ENCODE measurements at places on chromosomes 5 and 9.

GRCh38 chr5:154373729-154374179 lies 72.0 kb upstream of the SAP30L start:
- peak; percentile 62 for DNase-seq

- DNase-seq = no peak
These were observed 51.0 kb upstream of the SPINK5 start for GRCh38 chr5:148012801-148013200.

GRCh38 chr5:119810217-119810616 lies 180.9 kb downstream of the FAM170A start:
- DNase-seq = peak; percentile 27

DNA sequence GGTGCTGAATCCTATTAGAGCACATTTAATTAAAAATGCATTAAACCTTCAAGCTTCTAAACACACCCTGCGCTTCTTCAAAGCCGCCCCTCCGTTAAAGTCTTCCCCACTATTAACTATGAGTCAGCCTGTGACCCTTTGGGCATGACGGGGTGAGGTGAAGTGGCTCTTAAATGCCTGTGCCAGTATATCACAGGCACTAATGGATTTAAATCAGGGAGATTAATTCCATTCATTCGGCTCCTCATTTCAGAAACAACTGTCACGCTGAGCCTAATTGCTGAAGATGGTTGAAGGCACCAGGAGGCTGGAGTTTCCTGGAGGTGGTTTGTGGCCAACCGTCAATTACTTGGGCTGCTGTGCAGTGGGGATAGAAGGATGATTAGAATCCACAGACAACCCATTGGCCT lies 192.6 kb upstream of the MSX2 start:
- no peak for DNase-seq

DNA sequence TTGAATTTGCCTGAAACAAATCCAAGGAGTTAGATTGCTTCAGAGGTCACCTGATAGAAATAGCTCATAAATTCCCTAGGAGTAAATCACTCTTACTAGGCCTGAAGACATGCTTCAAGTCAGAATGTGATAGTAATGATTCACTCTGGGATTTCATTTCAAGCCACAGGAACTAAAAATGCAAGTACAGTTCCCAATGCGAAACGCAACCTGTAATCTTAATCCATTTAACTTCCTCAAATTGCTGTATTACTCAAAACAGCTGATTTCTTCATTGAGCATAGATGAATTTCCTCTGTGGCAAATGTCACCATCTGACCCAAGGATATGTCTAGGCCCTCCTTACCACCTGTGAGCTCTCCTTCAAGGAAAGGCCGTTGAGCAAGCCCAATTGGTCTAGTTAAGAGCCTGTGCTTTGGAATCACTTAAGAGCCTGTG lies 32.1 kb upstream of the IL6ST start:
- DNase-seq = peak; percentile 96

- DNase-seq = no peak
These were observed 5.6 kb upstream of the OMD start for GRCh38 chr9:92429836-92430235.

- no peak for DNase-seq
These were observed 43.4 kb upstream of the IL17B start for GRCh38 chr5:149422366-149423048.

DNA sequence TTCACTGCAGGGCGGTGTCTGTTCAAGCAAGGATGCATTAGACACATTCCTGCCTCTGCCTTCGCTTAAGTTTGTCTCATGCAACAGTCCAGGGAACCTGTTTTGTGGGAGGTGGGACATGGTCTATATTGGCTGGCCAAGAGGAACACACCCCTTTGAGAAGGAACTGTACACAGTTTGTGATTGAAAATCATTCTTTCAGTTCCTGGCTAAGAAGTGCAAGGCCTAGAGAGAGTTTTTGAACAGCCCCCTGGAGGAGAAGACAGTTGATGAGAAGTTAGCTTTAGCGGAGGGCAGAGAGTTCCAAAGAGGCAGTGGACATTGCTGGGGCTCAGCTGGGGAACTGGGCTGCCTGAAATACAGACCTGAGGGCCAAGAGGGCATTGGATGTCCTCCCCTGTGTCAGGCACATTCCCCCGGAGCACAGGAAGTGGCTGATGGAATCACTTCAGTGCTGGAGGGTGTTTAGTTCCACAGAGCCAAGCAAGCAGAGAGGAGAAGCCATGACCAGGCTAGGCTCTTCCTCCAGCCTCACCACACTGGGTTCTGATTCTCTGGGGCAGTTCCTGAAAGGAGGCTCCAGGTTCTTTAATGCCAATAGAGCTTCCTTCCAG lies 66.6 kb downstream of the RGS3 start:
- no peak for DNase-seq

GRCh38 chr5:181217111-181217802 lies 5.8 kb upstream of the TRIM41 start:
- DNase-seq = peak; percentile 45

DNA sequence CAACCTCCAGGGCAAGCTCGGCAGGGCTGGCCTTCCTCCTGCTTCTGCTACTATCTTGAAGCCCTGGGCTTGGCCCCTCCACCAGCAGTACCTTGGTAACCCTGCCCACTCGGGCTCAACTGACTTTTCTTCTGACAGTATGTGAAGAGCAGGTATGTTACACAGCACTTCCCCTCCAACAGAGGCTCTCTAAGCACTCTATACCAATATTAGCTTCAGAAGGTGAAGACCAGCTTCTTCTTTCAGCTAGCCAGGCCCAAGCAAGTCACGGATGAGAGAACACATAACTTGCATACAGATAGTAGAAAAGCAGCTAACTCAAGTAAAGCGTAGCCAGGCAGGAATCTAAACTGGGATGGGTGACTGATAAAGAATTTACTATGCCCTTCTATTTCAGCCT lies 64.3 kb downstream of the FEM1C start:
- DNase-seq = no peak

DNA sequence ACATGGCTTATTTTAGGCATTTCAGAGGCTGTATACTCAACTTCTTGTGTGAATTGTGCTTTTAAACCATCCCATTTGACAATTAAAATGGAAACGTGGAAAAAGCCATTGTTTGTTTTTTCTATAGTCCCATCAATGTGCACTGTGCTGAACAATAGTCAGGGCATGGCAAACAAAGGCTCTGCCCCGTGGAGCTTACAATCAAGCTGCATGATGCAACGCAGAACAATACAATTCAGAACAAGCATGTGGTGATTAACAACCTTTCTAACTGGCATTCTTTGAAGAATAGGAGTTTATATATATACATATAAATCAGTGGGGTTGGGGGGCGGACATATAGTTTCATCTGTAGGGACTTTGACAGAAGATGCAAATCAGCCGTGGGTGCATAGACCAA lies 2125.4 kb upstream of the WWC1 start:
- no peak for DNase-seq

DNA sequence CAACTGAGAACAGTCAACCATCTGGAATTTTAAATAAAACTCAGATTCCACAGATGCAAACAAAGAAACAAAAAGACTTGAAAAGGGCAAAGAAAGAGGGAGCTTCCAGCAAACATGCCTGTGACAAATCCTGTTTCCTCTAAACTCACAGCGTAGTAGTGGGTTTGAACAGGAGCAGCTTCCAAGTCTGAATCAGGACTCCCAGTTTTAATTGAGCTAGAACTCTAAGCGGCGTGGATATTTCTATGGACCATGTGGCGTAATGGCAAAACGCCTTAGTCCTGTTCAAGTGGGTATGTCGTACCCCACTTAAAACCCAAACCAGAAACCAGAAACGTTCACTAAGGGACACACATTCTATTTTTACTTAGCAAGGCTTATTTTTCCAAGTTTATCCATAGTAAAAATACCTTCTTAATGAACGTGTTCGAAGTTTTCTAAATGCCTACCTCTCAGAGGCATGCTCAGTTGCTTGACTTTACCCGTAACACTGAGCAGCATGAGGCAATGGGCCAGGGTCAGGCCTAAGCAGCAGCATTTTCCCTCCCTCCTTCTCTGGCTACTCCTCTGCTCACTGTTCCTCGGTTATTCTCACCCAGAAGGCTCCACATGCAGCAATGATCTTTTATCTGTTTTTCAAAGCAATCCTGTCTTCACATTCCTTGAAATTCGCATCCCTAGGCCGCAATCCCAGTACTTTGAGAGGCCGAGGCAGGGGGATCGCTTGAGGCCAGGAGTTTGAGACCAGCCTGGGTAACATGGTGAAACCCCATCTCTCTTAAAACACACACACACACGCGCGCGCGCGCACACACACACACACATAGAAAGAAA lies 77.9 kb downstream of the FNBP1 start:
- peak; percentile 87 for DNase-seq

GRCh38 chr9:89048616-89049015 lies 57.3 kb downstream of the S1PR3 start:
- DNase-seq = no peak

DNA sequence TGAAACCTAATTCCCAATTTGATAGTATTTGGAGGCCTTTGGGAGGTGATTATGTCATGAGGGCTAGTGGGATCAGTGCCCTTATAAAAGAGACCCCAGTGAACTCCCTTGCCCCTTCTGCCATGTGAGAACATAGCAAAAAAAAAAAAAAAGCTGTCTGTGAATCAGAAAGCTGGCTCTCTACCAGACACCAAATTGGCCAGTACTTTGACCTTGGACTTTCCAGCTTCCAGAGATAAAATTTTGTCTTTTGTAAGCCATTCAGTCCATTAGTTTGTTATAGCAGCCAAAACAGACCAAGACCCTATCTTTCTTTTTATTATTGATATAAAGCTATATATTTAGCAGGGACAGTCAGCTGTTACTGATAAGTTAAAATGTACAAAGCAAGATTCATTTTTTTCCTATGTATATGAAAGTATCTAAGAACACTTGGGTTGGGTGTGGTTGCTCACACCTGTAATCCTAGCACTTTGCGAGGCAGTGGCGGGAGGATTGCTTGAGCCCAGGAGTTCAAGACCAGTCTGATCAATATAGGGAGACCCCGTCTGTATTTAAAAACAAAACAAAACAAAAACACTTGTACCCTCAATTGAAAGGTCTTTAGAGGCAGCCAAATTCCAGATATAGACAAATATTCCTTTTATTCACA lies 8.1 kb upstream of the C5orf24 start:
- no peak for DNase-seq

GRCh38 chr5:17223367-17224185 lies 6.1 kb downstream of the BASP1 start:
- DNase-seq = no peak

DNA sequence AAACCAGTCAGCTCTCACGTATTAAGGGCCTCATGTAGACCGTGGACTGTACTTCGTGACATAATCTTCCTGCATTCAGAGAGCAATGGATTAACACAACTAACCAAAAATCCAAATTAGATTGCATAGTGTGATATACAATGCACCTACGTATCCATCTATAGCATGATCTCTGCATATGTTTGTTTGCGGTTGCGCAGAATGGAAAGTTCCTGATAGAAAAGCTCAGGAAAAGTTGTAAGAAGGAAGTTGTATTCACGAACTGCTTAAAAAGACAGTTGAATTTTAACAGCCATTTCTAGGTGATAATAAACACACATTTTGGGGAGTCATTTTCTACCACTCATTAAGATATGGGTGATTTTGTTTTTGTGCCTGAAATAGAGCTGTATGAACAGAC lies 869.0 kb downstream of the TLE4 start:
- no peak for DNase-seq

DNA sequence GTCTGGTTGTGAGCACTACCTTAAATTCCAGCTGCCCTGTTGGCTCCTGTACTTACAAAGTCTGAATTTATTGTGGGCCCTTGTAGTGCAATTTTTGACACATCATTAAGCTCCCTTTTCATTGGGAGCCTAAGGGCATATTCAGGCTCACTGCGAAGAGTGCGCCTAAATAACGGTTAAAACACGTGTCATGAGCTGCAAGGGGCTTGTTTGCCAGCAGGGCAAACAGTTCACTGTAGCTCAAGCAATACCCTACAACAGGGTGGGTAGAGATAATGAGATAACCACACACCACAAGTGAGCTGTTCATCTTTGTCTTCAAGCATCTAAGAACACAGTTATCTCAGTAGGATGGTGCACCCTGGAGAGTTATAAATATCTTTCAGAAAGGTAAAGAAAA lies 214.2 kb downstream of the SLF1 start:
- no peak for DNase-seq

GRCh38 chr5:133794771-133795415 lies 173.5 kb downstream of the C5orf15 start:
- no peak for DNase-seq

GRCh38 chr9:82490019-82490499 lies 501.5 kb downstream of the SPATA31D1 start:
- peak; percentile 92 for DNase-seq
